Cortex of kidney (tissue), 1 donor: ENCODE measurements at places on chromosomes 13 and 19.

- DNase-seq: no peak
These were observed 22.8 kb downstream of the ZNF574 start for GRCh38 chr19:42098781-42099180.

DNA sequence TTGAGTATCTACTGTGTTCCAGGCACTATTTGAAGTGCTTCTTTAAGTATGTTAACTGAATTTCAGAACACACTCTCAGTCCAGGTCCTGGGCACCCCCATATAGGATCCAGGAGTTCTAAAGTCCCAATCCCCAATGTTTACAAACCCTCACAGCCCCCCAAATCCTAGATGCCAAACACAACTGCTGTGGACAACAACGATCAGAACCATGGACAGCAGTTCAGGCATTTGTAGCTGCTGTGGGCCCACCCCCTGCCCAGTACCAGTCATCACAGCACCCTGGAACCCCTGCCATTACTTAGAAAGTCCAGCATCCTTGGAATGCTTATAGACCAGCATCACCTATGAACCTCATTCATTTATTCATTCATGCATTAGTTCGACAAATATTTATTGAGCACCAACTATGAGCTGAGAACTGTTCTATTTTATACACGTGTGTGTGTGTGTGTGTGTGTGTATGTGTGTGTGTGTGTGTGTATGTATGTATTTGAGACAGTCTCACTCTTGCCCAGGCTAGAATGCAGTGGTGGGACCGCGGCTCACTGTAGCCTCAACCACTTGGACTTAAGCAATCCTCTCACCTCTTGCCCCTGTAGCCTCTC, 19.3 kb upstream of the SDHAF1 start:
- DNase-seq: no peak

DNA sequence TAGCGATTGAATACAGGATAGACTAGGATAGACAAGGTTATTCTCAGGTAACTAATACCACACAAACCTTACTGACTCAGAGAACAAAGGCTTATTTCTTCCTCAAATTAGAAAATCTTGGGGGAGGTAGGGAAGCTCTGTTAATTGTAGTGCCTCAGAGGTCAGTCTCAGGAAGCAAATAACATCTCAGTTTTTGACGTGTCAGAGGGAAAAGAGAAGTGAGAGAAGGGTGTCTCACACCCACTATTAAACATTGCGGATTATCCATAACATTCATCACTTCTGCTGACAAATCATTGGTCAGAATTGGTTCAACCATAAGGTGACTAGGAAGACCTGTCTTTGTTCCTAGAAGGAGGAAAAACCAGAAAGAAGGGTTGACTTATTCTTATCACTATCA, 579.4 kb upstream of the MIR17HG start:
- no peak for DNase-seq

GRCh38 chr13:48862572-48862971, 113.1 kb upstream of the FNDC3A start:
- DNase-seq: no peak

DNA sequence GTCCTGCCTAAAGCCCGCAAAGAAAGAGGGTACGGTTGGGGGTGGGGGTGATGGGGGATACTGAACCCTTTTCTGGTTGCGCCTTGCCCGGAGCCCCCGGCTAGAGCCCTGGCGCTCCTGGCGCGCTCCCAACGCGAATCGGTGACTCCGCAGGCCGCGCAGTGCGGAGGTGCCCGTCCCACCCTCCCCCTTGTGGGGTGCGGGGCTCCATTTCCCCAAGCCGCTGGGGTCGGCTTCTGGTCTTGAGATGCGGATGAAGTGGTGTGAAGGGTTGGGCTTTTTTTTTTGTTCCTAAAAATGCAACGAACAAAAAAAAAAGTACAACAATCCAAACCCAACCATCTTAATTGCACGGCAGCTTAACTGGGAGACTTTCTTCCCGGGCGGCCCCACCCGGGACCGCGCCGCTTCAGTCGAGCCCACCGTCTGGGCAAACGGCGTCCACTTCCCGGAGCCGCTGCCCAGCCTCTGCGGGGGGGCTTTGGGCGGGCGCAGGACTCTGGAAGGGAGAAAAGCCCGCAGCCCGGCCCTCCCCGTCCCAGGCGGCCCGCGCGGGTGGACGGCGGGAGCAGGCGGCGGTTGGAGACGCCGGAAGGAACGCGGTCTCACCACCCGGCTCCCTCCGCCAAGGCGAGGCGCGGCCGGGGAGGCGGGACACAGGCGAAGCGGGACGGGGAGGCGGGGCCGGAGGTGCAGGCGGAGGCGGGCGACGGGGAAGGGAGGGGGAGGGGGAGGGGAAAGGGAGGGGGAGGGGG, 504 bp upstream of the TRIM13 start:
- no peak for DNase-seq

GRCh38 chr19:41426952-41427646, at the start of gene B3GNT8:
Gene B3GNT8 (minus strand): TSS chr19:41427374. CDS start chr19:41426778, 596 bp downstream.
- no peak for DNase-seq
